ENCODE measurements at places on chromosomes 2 and 18.

GRCh38 chr2:98293931-98294687 is 52.1 kb upstream of the CNGA3 start:
- DNase-seq: no peak

DNA sequence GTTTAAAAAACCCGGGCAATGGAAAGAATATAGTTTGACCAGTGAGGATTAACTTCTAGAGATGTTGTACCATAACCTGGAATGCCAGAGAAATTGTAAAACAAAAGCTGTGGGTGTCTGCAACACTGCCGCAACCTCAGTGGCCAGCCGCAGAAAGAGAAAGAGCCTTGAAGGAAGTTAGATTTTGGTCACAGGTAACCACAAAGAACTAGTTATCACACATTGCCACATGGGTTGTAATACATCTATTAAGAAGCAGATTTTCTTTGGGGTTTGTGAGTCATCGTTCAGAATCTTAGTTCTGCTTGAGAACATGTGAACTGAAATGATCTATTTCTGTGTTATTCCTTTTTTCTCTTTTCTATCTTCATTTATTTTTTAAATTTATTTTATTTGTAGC is 222.9 kb upstream of the AGAP1 start:
- DNase-seq: no peak

DNA sequence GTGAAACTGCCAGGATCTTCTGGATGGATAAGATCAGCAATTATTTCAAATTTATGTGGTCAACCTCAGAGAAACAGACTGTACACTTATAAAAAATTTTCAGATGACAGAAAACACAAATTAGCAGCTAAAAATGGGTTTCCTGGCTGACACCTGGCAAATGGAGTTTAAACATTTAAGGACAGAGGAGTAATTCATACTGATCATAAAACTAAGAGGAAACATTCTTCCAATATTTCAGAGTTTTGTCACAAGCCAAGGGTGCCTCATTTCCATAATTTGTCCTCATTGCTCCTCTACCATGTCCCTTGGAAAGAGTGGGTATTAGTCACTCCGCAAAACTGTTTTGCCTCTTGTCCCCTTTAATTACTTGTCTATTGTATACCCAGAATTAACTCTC is 70.2 kb downstream of the TMEFF2 start:
- DNase-seq: no peak

GRCh38 chr2:228738671-228739380 is 532.3 kb downstream of the PID1 start:
- no peak for DNase-seq

DNA sequence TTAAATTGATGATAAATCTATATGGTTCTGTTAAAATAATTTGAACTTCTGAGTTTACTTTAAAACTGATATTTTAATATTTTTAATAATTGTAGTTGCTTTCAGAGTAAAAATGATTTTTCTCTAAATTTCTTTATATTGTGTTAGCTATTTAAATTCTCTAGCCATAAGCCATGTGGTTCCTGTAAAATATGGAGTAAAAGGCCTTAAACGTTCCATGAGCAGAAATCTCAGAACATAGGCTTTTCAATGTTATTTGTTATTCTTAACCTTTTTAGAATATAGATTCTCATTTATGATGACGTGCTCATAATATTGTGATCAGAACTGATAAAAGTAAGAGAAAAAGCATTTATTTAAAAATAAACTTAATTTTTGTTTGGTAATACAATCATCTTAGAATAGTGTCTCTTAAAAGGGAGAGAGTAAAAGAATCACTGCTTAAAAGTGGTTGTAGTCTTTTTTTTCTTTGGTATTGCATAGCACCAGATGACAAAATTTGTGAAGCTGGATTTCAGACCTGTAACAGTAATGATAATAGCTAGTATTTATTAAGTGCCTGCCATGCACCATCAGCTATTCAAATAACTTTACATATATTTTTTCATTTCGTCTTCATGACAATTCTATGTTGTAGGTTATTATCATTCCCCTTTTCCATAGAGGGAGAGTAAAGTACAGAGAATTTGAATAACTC is 2.7 kb downstream of the BMPR2 start:
- no peak for DNase-seq

- no peak for DNase-seq
Measured at GRCh38 chr18:77140030-77140429, 7.4 kb upstream of the MBP start.

GRCh38 chr2:111673526-111673925 is 210.5 kb downstream of the ANAPC1 start:
- DNase-seq: no peak

DNA sequence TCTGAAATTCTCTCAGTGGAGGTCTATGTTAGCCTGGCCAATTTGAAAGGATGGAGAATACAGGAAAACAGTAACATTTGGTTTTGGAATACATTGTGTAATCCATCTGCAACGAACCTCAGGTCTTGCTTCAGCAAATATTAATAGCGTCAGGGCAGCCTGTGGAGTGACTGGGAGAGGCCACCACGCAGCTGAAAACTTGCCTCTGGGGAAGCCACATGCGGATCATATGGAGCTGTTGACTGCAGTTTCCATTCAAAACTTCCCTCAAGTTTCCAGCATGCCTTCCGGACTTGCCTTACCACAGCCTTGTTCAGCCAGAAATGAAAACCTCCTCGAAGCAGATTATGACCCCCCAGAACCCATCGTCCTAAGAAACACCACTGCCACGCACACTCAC is 25.7 kb downstream of the BCL11A start:
- no peak for DNase-seq

DNA sequence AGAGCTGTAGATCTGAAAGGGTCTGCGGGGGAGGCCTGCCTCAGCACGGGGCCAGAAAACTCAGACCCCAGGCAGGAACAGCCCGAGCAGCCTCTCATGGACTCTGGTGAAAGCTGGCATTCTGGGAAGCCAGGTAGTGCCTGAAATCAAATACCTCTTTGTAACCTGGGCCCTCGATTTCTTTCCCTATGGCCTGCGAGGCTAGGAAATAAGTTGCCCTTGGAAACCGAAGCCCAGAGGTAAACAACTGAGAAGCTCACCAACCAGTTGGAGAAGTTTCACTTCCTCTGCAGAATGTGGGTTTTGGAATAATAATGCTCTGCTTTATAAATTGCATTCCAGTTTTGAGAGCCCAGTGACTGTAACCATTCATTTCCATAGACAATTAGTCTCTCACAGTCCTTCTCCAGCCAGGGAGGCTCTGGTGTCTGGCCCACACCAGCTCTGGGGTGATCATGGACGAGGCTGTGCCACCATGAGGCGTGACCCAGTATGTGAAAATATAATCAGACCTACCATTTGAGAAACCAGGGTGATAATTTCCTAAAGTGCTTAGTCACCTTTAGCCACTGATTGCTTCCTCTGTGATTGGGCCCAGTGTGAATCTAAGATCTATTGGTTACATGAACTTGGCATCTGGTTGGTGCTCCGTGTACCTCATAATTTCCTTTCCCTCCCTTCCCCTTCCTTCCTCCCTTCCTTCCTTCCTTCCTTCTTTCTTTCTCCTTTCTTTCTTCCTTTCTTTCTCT is 133.1 kb upstream of the PELI1 start:
- no peak for DNase-seq

DNA sequence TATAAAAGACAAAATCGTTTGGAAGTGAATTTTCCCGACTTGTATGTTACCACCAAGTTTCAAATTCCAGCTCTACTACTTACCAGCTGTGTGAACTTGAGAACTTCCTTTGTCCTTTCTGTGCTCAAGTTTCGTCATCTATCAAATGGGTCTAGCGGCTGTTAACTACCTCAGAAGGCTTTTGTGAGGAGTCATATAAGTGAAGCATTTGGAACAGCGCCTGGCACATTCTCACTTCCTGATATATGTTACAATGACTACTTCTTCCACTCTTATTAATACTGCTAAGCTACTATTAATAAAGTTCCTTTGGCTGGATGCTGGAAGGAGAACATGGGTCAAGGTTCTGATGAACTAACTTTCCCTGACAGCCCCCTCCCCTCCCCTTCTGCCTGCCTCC is 104.5 kb downstream of the MEIS1 start:
- no peak for DNase-seq
